ENCODE measurements at places on chromosomes 3 and 15. TPM values are rescaled to one million over a fixed set of nuclear protein-coding genes. Genes with fewer than 3 reads are reported as not detected.
A peak's percentile ranks its signal among the peaks of the same experiment; 100 is the strongest.

GRCh38 chr3:10408680-10409079, 87.8 kb upstream of the SEC13 start:
- peaks cover 2% of the 10 kb centered on the region for H3K4me1 ChIP-seq
- no peak overlapping the region for H3K27ac ChIP-seq
- no peaks in the 10 kb centered on the region for H3K27me3 ChIP-seq
- no peaks in the 10 kb centered on the region for H3K36me3 ChIP-seq
- DNase-seq, result no peak

DNA sequence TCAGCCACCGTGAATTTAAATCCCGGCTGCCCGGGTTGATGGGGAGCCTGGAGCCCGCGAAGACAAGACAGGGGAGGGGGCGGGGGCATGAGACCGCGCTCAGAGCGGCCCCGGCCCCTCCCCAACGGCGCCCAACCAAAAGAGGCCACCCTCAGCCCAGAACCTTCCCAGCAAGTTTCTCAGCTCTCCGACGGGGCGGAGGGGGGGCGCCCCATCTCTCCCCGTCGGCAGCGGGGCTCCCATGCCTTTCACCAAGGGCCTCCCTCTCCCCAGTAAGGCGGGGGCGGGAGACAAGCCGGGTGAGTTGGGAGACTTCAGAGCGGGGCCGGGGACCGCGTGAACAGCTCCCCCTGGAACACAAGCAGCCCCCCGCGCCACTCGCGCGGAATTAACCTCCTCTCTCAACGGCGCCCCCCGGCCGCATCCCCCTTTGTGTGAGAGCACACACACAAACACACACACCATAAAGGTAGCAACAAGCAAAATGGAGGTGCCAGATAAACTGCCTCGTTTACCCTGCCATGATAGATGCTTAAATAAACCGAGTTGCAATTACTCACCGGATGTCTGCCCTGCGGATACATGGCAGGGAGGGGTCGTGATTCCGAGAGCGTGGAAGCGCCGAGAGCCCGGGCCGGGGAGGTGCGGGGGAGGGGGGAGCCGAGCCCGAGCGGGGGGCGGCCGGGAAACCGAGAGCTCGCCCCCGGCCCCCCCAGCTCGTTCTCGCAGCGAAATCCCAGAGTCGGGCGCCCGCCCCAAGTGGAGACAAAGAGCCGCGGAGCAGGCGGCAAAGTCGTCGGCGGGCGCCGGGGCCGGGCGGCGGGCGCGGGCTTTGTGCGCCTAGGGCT, 1.3 kb downstream of the TLE3 start:
- peaks cover 28% of the 10 kb centered on the region for H3K36me3 ChIP-seq
- DNase-seq, result peak; percentile 70
- peaks cover 44% of the 10 kb centered on the region for H3K4me1 ChIP-seq
- peak overlapping the region; percentile 96 for H3K27ac ChIP-seq
- peak overlapping the region; percentile 97 for H3K4me3 ChIP-seq

GRCh38 chr3:108134555-108134880, 43.7 kb upstream of the CD47 start:
- H3K36me3 ChIP-seq, result peaks cover 72% of the 10 kb centered on the region
- H3K27ac ChIP-seq, result peak overlapping the region; percentile 89
- H3K27me3 ChIP-seq, result no peaks in the 10 kb centered on the region
- no peak for DNase-seq
- H3K4me3 ChIP-seq, result peak overlapping the region; percentile 85

DNA sequence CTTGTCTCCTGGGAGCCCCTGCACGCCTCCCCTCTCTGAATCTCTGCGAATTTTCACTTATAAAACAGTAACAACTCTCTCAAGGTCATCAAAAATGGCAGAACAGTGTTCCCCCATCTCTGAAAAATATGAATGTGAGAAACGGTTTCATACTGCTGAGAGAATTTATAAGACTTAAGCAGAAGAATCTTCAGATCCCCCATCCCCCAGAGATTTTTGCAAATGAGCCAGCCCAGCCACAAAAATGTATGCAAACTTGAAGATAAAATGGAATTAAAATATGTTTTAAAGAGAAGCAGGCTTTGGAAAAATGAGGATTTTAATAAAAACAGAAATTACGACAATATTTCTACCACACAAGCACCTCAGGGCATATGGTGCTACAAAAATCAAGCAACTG, 173.0 kb downstream of the STT3B start:
- peaks cover 3% of the 10 kb centered on the region for H3K4me1 ChIP-seq
- no peak overlapping the region for H3K4me3 ChIP-seq
- no peaks in the 10 kb centered on the region for H3K36me3 ChIP-seq
- peaks cover 2% of the 10 kb centered on the region for H3K27me3 ChIP-seq

GRCh38 chr3:66487465-66487864, 13.4 kb downstream of the LRIG1 start:
- H3K27ac ChIP-seq, result no peak overlapping the region
- no peak for DNase-seq
- no peak overlapping the region for H3K4me3 ChIP-seq
- H3K27me3 ChIP-seq, result no peaks in the 10 kb centered on the region

GRCh38 chr15:65310431-65311137, 6.1 kb downstream of the RNU5B-1 start:
- H3K27ac ChIP-seq, result no peak overlapping the region
- peaks cover 5% of the 10 kb centered on the region for H3K27me3 ChIP-seq
- H3K4me1 ChIP-seq, result peaks cover 2% of the 10 kb centered on the region
- no peaks in the 10 kb centered on the region for H3K36me3 ChIP-seq
- no peak for DNase-seq

GRCh38 chr3:55235416-55235815, 251.7 kb downstream of the WNT5A start:
- no peaks in the 10 kb centered on the region for H3K36me3 ChIP-seq
- DNase-seq, result no peak
- H3K27me3 ChIP-seq, result peaks cover 2% of the 10 kb centered on the region
- H3K4me1 ChIP-seq, result no peaks in the 10 kb centered on the region

DNA sequence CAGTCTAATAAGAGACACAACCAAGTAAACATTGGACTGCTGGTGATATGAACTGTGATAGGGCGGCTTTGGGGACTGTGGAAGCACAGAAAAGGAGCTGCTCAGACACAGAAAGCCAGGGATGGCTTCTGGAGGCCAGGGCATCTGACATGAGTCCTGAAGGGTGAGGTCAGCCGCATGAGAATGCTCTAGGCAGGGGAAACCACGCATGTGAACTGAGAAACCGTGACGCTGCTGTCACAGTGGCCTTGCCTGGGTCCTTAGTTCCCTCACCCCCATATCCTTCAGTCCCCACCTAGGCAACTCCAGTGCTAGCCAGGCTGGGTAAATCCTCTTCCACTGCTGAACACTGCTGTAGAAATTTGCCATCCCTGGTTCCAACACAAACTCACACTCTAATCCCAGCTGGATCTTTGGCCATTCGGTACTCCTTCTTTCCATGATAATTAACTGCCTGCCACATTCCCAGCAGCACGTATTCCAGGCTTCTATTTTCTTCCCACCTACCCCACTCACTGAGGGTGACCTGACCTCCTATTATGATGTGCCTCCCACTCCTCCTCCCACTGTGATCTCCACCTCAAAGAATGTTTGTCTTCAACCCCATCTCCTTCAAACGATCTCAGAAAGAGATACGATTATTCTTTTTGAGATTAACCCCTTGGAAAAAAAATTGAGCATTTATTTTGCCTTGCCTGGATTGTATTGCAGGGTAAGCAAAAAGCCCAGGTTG, 31.4 kb downstream of the CRYGS start:
- peaks cover 6% of the 10 kb centered on the region for H3K27me3 ChIP-seq
- peaks cover 17% of the 10 kb centered on the region for H3K4me1 ChIP-seq
- H3K27ac ChIP-seq, result no peak overlapping the region
- H3K36me3 ChIP-seq, result peaks cover 3% of the 10 kb centered on the region

DNA sequence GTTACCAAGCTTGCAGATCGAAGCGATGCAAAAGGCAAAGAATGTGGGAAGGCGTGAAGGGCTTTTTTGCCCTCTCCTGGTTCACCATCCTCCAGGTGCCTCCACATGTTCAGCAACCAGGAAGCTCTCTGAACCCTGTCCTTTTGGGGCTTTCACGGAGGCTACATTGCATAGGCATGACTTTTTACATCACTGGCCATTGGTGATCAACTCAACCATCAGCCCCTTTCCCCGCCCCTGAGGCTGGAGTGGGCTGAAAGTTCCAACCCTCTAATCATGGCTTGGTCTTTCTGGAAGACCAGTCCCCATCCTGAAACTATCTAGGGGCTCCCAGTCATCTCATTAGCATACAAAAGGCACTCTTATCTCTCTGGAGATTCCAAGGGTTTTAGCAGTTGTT, 52.6 kb downstream of the UACA start:
- DNase-seq, result no peak
- H3K4me3 ChIP-seq, result no peak overlapping the region
- no peak overlapping the region for H3K27ac ChIP-seq
- H3K36me3 ChIP-seq, result no peaks in the 10 kb centered on the region

GRCh38 chr3:55879901-55880331, 392.8 kb upstream of the WNT5A start:
- H3K4me1 ChIP-seq, result no peaks in the 10 kb centered on the region
- no peak overlapping the region for H3K4me3 ChIP-seq
- no peaks in the 10 kb centered on the region for H3K27me3 ChIP-seq
- no peak for DNase-seq
- no peak overlapping the region for H3K27ac ChIP-seq

- no peaks in the 10 kb centered on the region for H3K27me3 ChIP-seq
- H3K36me3 ChIP-seq, result no peaks in the 10 kb centered on the region
- H3K27ac ChIP-seq, result no peak overlapping the region
- H3K4me1 ChIP-seq, result peaks cover 7% of the 10 kb centered on the region
- H3K4me3 ChIP-seq, result no peak overlapping the region
- DNase-seq, result no peak
These were observed 20.1 kb downstream of the GASK1A start for GRCh38 chr3:42999212-42999611.

- H3K27me3 ChIP-seq, result no peaks in the 10 kb centered on the region
- H3K4me1 ChIP-seq, result peaks cover 2% of the 10 kb centered on the region
- DNase-seq, result no peak
- no peak overlapping the region for H3K27ac ChIP-seq
- peaks cover 3% of the 10 kb centered on the region for H3K36me3 ChIP-seq
These were observed 51.3 kb downstream of the GPD1L start for GRCh38 chr3:32157600-32158264.

DNA sequence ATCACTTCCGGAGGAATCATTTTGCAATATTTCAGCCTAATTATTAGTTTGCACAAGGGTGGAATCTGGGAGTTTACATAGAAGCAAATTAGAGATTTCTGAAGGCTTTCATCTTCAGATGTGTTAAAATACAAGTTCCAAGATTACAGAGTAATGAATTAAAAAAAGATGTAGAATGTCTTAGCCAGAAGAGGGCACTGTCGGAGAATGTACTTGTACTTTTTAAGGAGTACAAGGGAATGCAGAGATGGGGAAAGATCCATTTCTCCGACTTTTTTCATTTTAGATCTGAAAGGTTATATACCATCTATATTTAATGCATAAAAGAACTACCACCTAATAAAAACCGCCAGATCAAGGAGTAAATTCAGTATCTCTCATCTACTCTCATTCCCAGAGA, 43.1 kb upstream of the WDR5B start:
- peaks cover 4% of the 10 kb centered on the region for H3K4me1 ChIP-seq
- no peaks in the 10 kb centered on the region for H3K27me3 ChIP-seq
- peaks cover 11% of the 10 kb centered on the region for H3K36me3 ChIP-seq
- H3K27ac ChIP-seq, result no peak overlapping the region
- no peak for DNase-seq

The PLA2G4B gene
- 21.5 TPM for total RNA-seq

DNA sequence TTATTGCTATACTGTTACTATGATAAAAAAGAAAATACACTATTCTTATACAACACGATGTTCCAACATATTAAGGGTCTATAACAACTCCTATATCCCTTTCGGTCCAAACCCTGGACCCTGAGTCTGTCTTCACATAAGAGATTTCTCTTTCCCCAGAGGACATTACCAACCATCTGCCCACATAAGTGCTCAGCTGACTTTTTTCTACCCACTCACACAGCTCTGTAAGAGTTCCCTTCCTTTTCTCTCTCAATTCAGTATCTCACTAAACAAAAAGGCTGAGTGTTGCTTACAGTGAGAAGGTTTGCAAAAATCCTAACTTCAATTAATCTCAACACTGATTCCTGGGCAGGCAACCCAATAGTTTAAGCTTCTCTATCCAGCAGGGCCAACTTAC, 30.5 kb downstream of the ITGB5 start:
- H3K4me3 ChIP-seq, result no peak overlapping the region
- H3K27me3 ChIP-seq, result peaks cover 6% of the 10 kb centered on the region
- DNase-seq, result no peak
- H3K36me3 ChIP-seq, result no peaks in the 10 kb centered on the region
- H3K27ac ChIP-seq, result no peak overlapping the region
- H3K4me1 ChIP-seq, result no peaks in the 10 kb centered on the region

GRCh38 chr3:169666076-169666375, 2.5 kb upstream of the MECOM start:
- no peak overlapping the region for H3K4me3 ChIP-seq
- peaks cover 25% of the 10 kb centered on the region for H3K4me1 ChIP-seq
- H3K36me3 ChIP-seq, result no peaks in the 10 kb centered on the region
- no peak overlapping the region for H3K27ac ChIP-seq
- DNase-seq, result no peak

DNA sequence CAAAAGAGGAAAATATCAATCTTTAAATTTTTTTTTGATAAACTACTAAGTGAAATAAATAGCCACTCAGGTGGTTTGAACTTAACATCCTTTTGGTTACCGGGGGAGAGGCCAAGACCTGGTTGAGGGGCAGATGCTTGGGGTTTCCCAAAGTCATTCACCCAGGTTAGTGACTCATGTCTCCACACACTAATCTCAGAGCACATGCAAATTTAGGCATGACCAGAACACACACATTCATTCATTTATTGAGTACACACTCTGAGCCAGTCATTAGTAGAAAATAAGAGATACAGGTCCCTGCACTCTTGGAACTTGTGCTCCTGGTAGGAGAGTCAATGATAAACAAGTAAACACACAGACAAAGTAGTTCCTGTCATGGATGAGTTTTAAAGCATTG, 7.3 kb downstream of the ILDR1 start:
- H3K4me3 ChIP-seq, result no peak overlapping the region
- no peaks in the 10 kb centered on the region for H3K36me3 ChIP-seq
- H3K27me3 ChIP-seq, result peaks cover 41% of the 10 kb centered on the region
- H3K4me1 ChIP-seq, result no peaks in the 10 kb centered on the region
- no peak for DNase-seq
- no peak overlapping the region for H3K27ac ChIP-seq

Measured in activated naive CD8-positive, alpha-beta T cell treated with anti-CD3 and anti-CD28 coated beads, Interleukin-2, amount 10 ng/mL, durations not matched to agents 7 days and 5 days (primary cell).